Cerebellar nuclear complex (tissue), 1 donor: ENCODE measurements at places on chromosomes 5 and 9.

DNA sequence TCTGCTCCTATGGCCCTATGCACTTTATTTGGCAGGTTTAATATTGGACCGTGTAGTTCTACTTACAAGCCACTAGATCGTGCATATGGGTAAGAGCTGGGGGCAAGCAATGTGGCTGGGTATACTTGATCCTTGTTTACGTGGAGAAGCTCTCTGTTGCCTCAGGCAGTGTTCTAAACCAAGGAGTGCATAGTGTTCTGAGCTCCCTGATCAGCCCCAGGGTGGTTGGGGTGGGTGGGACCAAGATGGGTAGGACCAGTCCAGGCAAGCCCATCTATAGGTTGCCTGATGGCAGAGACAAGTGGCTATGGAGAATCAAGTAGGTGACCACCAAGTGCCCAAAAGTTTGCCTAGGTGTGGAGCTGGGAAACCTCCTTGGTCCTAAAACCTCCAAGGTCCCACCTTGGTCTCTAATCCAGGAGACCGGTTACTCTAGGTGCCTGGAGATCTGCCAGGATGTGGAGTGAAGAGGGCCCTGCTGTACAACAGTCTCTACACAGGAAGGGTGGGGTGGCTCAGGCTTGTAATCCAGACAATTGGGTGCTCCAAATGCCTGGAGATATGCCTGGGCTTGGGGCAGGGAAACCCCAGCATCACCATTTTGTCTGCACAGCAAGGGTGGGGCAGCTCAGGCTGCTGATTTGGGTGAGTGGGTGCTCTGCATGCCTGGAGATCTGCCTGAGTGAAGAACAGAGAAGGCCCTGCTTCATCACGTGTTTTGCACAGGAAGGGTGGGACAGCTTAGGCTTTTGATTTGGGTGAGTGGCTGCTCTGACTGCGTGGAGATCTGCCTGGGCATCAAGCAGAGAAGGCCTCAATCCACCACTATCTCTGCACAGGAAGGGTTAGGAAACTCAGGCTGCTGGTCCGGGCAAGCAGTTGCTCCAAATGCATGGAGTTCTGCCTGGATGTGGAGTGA, 659.8 kb downstream of the TLE4 start:
- DNase-seq, result no peak

DNA sequence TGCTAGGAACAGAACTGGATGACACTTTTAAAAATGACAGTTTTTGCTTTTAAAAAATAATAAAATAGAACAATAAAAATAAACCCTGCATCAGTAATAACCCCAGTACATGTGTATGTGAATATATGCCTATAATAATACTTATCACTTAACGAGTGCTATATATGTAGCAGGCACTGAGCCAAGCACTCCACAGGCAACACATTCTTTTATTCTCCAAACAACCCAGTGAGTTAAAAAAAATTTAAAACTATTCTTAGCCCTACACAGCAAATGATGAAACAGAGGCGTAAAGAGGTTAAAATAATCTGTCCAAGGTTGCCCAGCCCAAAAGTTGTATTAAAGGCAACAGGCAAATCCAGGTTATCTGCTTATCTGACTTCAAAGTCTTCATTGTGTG, 124.5 kb upstream of the SMIM23 start:
- DNase-seq, result no peak

GRCh38 chr9:86355814-86356213, 1.6 kb upstream of the TUT7 start:
- no peak for DNase-seq

DNA sequence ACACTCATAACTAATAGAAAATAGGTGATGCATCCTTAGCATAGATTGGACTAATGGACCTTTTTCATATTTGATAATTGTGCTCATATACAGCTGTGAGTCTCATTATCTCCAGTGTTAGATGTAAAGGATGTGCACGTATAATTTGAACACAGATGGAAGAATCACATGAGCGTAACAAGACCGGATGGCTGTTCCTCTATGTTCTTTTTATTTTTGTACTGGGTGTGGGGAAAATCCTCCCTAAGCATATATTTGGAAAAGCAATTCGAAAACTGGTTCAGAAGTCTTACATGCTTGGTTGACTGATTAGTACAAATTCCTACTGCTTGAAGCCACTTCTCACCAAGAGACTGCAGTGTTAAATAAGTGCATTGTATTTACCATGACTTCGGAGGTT, 230.2 kb downstream of the AOPEP start:
- no peak for DNase-seq

DNA sequence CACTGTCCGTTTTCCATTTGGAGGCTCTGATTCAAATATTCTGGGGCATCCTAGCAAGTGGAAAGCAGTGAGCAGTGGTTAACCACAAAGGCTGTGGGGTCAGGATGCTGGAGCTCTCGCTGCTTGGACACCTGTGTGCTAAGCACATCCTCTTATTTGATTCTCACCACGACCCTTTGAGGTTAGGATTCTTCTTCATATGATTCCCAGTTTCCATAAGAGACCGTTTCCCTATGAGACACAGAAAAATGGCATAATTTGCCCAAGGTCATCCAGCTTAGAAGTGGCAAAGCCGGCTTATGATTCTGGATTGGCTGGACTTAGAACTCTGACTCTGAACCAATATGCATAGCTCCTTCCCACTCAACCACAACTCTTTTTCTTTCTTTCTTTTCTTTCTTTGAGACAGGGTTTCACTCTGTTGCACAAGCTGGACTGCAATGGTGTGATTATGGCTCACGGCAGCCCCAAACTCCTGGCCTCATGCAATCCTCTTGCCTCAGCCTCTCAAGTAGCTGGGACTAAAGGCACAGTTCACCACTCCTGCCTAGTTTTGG, 207.7 kb downstream of the TTLL11 start:
- DNase-seq, result no peak

DNA sequence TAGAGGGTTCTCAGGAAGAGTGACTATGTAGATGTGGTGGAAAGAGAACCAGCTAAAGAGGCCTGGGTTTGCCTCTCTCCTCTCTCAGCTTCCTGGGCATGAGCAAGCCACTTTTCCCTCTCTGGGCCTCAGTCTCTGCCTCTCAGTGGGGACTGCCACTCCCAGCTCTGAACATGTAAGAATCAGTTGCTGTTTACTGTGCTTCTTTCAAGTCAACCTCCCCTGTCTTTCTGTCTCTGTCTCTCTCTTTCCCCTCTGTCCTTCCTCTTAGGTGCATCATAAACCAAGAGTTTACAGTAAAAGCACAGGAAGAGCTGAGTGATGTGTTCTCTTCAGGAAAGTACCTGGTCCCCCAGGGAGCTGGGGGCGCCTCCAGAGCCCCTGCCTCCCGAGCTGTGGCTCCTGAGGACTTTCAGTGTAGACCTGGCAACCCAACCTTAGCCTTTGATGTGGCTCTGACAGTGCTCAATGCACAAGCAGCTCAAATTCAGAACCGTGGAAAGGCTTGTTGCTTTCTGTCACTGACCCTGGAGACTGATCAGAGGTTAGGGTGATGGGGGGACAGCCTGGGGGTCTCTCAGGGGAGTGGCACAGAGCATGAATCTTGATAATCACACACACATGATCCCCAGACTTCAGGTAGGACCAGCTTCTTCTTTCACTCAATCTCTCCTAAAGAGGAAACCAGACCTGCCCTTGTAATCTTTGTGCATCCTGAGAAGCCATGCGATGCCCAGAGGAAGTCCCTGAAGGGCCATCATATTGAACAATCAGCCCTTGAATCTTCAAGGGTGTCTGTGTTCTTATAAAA, 59.4 kb upstream of the TNFSF8 start:
- no peak for DNase-seq

GRCh38 chr5:106121972-106122605, 1548.6 kb downstream of the EFNA5 start:
- no peak for DNase-seq

- DNase-seq, result no peak
Observed at GRCh38 chr5:15864536-15865215, 314.9 kb downstream of the MARCHF11 start.

GRCh38 chr5:74457876-74458275, 182.7 kb downstream of the ENC1 start:
- no peak for DNase-seq

GRCh38 chr5:43073597-43074546, 33.8 kb upstream of the ANXA2R start:
- DNase-seq, result no peak

DNA sequence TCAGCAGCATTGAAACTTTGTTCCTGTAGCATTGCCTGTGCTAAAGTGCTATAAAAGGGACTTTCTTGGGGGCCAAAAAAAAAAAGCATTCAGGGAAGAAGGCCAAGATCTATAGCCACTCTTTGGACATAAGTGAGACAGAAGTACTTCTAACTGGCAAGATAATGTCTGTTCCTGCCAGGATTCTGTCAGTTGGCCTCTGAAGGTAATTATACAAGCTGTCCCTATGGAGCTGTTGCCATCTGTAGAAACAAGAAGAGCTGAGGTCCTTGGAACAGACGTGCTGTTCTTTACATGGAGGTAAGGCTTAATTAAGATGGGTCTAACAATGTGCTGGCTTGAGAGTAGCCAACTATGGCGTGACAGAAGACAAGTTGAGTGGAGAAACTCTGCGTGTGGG, 9.7 kb downstream of the KIF20A start:
- DNase-seq, result no peak

DNA sequence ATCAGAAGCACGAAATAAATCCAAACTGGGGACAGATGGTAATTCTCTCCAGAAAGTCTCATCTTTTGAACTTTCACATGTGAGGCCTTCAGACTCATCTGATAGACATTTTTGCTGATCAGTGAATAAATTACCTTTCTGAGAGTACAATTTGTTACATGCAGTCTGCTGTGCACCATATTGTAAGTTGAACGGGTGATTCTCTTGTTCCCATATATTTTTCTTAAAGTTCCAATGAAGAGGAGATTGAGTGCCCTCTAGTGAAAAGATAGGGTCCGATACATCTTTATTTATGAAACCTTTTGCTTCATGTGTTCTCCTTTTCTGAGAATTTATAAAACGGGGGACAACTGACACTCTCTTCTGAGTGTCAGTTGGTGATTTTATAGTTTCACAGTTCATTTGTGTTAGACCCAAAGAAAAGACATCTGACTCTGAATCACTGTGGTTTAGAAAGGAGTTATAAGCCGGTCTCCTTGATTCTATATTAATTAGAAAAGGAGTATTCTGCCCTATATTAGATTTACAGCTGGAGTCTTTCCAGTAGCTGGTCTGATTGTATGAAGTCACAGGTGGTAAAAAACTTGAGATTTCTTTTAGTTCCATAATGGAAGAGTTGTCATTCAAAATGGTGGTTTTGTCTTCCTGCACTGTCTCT, 30.4 kb downstream of the GNG10 start:
- no peak for DNase-seq

GRCh38 chr5:75545131-75545530, 33.4 kb downstream of the POLK start:
- no peak for DNase-seq

GRCh38 chr9:2859776-2860379, 16.0 kb upstream of the PUM3 start:
- DNase-seq, result no peak

GRCh38 chr5:133938929-133939328, 29.5 kb downstream of the C5orf15 start:
- no peak for DNase-seq

GRCh38 chr5:158852622-158853021, 247.1 kb downstream of the EBF1 start:
- no peak for DNase-seq
